ENCODE measurements at places on chromosomes 6 and 20. TPM values are rescaled to one million over a fixed set of nuclear protein-coding genes. Genes with fewer than 3 reads are reported as not detected.

GRCh38 chr6:86407128-86407527 is 530.2 kb upstream of the HTR1E start:
- no peaks in the 10 kb centered on the region for H3K36me3 ChIP-seq
- DNase-seq = no peak
- no peaks in the 10 kb centered on the region for H3K4me1 ChIP-seq
- H3K4me3 ChIP-seq = no peak overlapping the region

Gene SLC22A23
- total RNA-seq = 53.1 TPM

- no peak for DNase-seq
- H3K4me3 ChIP-seq = no peak overlapping the region
- H3K4me1 ChIP-seq = no peaks in the 10 kb centered on the region
- peaks cover 2% of the 10 kb centered on the region for H3K27me3 ChIP-seq
Observed at GRCh38 chr6:40227735-40228134, 293.5 kb upstream of the MOCS1 start.

DNA sequence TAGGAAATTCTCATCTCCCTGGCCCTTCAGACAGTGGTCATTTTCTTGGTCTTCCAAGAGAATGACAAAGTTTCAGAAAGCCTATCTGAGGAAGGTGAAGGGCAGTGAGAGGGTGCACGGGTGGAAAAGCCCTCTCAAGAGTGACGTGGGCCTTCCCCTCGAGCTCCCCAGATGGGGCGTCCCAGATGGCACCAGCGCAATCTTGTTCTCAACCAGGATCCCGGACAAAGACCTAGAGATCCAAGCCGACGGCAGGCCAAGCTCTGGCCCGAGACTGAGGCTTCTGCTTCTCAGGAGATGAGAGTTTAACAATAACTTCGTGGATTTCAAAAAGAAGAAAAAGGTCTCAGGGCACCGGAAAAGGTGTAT is 797 bp upstream of the ZNF133 start:
- peaks cover 3% of the 10 kb centered on the region for H3K4me1 ChIP-seq
- H3K36me3 ChIP-seq = no peaks in the 10 kb centered on the region
- no peaks in the 10 kb centered on the region for H3K27me3 ChIP-seq
- H3K27ac ChIP-seq = peak overlapping the region; percentile 96

DNA sequence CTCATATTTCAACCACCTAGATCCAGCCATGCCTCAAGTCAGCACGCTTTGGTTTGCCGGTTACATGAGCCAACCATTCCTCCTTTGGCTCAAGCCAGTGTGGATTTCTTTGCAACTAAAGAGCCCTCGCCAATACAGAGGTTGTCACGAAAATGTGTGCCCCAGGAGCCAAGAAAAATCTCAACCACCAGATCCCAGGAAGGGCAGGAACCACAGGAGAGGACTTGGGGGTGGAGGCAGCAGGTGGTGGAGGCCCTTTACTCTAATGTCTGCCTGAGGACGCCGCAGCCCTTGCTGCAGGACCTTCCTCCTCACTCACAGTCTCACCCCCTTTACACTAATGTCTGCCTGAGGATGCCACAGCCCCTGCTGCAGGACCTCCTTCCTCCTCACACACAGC is 144.8 kb upstream of the PHACTR3 start:
- no peak for DNase-seq
- no peaks in the 10 kb centered on the region for H3K36me3 ChIP-seq
- no peaks in the 10 kb centered on the region for H3K27me3 ChIP-seq
- H3K4me3 ChIP-seq = no peak overlapping the region
- no peaks in the 10 kb centered on the region for H3K4me1 ChIP-seq

GRCh38 chr6:167331565-167331964 is 6.7 kb downstream of the TTLL2 start:
- H3K4me1 ChIP-seq = no peaks in the 10 kb centered on the region
- no peak overlapping the region for H3K27ac ChIP-seq
- H3K27me3 ChIP-seq = no peaks in the 10 kb centered on the region
- no peak for DNase-seq

Gene AVP
- not detected for total RNA-seq

DNA sequence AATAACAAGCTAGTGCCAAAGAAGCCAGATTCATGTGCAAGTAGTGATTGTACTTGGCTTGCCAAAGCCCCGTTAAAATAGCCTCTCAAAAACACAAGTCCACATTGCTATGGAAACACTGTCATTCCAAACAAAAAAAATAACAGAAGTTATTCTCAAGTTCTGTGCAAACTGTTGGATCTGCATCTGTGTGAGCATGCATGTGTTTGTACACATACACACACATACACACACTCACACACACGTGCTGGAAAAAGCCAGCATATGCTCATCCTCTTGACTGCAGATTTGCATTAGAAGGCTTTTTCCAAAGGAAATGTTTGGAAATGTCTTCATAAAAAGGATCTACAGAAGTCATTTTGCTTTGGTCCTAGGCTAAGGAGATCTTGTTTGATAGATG is 13.4 kb upstream of the CBLN4 start:
- no peak overlapping the region for H3K4me3 ChIP-seq
- no peaks in the 10 kb centered on the region for H3K27me3 ChIP-seq
- DNase-seq = no peak
- no peaks in the 10 kb centered on the region for H3K36me3 ChIP-seq

GRCh38 chr6:25366903-25367545 is 87.8 kb downstream of the CARMIL1 start:
- peaks cover 5% of the 10 kb centered on the region for H3K4me1 ChIP-seq
- no peak for DNase-seq
- H3K4me3 ChIP-seq = no peak overlapping the region
- H3K27ac ChIP-seq = no peak overlapping the region
- no peaks in the 10 kb centered on the region for H3K27me3 ChIP-seq
- H3K36me3 ChIP-seq = no peaks in the 10 kb centered on the region

DNA sequence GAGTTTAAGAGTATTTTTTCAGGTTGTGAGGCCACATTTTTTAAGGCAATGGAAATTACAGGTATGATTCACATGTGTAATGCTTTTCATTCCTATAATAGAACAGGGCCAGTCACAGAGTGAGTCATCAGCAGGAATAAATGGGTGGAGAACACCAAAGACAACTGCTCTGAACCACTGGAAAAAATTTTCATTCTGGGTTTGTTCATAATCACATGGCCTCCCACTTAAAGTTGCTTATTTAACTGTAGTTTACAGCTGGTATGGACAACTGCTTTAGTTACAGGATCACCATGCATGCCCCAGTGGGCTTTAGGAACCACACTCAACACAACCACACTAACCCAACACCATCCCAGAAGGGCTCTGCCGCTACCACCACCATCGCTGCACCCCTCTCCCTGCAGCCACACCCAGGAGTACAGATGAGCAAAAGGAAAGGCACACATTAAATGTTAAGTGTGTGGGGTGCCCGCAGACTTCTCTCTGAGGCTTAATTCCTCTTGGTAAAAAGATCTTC is 107.0 kb upstream of the DST start:
- no peaks in the 10 kb centered on the region for H3K36me3 ChIP-seq
- no peak overlapping the region for H3K27ac ChIP-seq
- H3K27me3 ChIP-seq = no peaks in the 10 kb centered on the region

GRCh38 chr6:87702589-87702945 is 534 bp upstream of the AKIRIN2 start:
- H3K36me3 ChIP-seq = no peaks in the 10 kb centered on the region
- no peak for DNase-seq
- H3K4me1 ChIP-seq = no peaks in the 10 kb centered on the region
- H3K27me3 ChIP-seq = no peaks in the 10 kb centered on the region

Gene SCAF8
- total RNA-seq = 53.5 TPM

Gene CAGE1
- total RNA-seq = 0.09 TPM

Gene DNMT3B
- total RNA-seq = 11.5 TPM

DNA sequence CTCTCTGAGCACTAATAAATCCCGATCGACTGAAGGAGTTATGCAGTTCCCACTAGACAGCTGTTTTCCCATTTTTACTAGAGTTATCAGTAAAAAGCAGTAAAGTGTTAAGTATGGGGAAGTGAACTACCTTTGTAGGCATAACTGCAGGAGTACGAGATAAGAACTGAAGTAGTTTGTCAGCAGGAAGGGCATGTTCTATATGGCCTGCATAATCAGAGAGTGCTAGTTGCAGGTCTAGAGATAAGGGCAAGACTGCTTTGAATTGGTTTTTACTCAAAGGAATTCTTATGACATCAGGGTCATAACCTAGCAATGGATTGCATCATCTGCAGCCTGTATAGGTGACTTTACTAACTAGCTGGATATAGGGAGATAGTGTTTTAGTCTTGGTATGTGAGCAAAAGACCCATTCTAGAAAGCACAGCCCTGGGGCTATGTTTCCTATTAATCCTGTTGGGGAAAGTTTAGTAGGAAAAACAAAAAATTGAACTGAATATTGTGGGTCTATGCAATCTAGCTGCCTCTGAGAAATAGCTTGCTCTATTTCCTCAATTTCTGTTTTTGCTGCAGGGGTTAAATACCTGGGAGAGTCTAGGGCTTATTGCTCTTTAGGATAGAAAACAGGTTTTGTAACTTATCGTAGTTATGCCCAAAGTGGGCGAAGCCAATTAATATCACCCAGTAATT is 22.6 kb upstream of the CRISP1 start:
- H3K4me3 ChIP-seq = no peak overlapping the region
- no peak for DNase-seq
- no peak overlapping the region for H3K27ac ChIP-seq
- no peaks in the 10 kb centered on the region for H3K36me3 ChIP-seq
- no peaks in the 10 kb centered on the region for H3K4me1 ChIP-seq
- H3K27me3 ChIP-seq = no peaks in the 10 kb centered on the region

Gene R3HDML
- total RNA-seq = 0.91 TPM
